ENCODE measurements at places on chromosomes 1 and 21.

DNA sequence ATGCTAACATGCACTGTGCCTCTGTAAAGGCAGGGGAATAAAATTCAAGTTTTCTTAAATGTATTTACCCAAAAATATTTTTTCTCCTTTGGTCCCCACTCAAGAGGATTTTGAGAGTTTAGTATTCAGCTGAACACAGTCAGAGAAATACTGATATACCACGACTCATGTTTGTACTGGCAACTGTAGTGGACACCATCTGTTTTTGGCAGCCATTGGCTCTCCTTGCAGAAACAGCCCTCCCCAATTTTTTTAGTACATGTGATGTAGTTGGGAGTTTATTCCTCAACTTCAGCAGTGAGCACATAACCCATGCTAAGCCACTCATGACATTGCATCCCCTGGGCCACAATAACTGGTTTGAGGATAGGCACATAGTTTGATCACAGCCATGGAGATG lies 154.8 kb upstream of the POU3F1 start:
- no peak for DNase-seq

- DNase-seq, result no peak
Observed at GRCh38 chr1:90713741-90714509, 3.2 kb downstream of the BARHL2 start.

DNA sequence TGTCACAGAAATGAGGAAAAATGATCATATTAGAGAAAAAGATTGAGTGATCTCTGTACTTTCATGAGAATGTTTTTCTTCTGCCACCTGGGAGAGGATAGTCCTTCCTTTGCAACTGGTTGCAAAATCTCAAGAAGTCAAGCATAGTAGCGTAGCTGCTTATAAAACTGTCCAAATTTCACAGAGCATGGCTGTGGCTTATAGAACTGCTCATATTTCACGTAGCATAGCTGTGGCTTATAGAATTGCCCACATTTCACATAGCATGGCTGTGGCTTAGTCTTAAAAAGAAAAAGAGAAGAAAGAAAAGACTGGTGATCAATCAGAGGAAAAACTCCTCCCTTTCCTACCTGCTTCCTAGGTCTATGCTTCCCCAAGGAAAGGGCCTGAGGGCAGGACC lies 329.5 kb downstream of the SIPA1L2 start:
- DNase-seq, result no peak

DNA sequence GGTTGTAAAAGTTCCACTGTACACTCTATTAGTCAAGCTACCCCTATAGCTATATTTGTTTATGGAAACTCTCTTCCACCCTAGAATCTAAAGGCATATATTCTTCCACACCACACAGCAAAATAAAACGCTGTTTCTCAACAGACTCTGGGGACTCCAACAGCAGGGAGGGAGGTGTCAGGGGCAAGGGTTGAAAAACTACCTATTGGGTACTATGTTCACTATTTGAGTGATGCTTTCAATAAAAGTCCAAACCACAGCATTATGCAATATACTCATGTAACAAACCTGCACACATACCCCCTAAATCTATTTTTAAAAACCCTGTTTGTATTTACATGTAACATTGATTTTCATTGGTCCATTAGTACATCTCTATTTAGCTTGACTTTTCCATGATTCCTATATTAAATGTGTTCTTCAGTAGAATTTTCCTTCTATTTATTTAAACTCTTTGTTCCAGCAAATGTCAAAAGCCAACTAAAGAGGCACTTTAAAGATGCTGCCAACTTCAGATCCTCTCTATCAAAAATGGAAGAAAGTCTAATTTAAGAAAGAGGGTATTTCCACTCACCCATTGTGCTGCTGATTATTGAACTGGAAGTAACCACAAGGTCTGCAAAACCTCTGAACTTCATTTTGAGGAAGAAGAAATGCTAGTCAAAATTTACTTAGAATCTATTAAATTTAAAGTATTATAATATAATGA lies 26.2 kb downstream of the RGS7 start:
- DNase-seq, result no peak

DNA sequence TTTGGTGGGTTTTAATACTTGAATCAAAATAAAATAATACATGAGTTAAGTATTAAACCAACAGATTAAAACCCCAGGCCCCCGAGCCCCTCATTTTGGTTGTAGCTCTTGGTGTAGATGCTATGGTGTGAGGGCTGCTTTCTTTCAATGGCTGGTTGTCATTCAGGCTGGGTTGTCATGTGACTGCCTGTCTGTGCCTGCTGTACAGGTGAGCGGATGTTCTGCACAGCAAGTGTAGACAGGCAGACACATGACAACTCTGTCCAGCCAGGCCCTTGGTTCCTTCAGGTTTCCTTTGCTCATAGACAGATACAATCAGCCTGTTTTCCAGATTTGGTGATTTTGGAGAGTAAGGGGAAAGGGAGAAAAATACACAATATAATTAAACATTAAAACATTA lies 281.9 kb upstream of the C1orf105 start:
- no peak for DNase-seq

DNA sequence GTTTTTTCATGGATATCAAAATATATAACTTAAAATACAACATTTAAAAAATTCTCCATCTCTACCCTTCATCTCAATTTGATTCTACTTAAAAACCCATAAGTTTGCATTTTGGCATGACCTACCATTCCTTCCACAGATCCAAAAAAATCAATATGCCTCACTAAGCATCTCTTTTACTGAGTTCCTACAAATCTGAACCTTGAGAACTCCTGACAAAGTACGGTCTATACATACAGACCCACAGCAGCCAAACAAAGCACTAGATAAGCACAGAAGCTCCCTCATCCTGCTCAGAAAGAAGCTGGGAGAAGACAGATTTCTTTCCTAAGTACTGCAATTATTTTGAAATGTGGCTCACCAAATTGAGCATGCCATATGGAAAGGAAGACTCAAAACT lies 167.5 kb downstream of the KCNT2 start:
- DNase-seq, result no peak

DNA sequence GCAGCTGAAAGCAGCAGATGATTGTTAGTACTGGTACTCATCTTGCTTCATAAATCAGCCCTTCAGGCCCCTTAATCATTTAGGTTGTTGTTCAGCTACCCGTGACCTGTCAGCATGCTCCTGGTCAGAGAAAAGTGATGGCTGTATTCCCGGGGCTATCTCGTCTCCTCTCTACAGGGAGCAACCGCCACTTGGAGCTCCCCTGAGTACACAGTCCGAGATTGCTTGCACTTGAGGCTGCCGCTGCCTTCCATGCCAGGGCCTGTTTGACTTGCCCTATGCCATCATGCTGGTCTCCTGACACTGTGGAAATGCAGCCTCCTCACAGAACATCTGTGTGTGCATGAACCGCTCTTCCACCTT lies 97.5 kb downstream of the SPATA46 start:
- DNase-seq, result no peak

DNA sequence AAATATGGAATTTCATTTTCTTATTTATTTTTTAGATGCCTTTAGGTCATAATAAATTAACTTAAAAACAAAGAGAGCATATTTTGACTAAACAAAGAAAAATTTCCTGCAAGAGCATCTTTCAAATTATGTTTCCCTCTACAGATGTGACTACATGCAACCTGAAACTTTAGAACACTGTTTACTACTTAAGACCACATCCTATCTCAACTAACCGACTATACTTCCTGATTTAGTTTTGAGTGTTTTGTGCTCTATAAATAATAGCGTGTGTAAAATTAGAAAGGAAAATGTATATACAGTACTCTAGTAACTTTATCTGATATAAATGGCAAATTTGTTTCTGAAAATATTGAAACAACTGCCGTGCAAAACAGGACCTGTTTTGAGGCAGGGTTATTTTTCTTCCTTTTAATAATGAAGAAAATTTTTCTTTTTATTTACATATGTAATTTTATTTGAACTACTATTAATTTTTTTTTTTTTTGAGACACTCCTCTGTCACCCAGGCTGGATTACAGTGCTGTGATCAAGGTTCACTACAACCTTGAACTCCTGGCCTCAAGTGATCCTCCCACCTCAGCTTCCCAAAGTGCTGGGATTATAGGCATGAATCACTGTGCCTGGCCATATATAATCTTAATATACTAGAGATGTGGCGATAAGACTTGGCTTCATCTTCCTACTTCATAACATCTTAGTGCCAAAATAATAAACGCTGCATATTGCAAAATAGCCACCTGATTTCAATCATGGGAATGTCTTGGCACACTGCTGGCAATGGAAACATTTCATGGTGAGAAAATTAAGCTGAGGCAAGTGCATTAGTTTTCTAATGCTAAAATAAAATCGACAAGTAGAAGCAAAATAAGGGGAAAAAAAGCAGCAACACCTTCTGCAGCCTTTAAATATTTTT lies 12.3 kb downstream of the ZRANB2 start:
- no peak for DNase-seq

DNA sequence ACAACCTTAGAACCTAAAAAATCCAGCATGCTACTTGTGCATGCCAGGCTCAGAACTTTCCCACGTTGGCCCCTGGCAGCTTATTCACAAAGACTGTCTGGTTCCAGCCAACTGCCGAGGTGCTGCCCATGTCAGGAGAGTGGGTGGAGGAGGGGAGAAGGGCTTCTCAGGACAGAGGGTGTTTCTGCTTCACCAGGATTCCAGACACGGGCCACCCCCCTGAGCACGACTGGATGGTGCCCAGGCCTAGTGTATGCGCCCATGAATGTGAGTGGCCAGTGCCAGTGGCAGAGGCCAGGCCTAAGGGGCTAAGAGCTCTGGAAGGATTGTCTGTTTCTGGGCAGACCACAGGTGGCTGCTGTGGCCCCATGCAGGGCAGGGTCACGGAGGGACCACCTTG lies 148.2 kb upstream of the COL6A1 start:
- DNase-seq, result no peak

- peak; percentile 8 for DNase-seq
Observed at GRCh38 chr1:94143173-94143808, 22.3 kb upstream of the ABCA4 start.

- DNase-seq, result peak; percentile 58
Observed at GRCh38 chr1:243325305-243325890, 69.6 kb downstream of the SDCCAG8 start.

DNA sequence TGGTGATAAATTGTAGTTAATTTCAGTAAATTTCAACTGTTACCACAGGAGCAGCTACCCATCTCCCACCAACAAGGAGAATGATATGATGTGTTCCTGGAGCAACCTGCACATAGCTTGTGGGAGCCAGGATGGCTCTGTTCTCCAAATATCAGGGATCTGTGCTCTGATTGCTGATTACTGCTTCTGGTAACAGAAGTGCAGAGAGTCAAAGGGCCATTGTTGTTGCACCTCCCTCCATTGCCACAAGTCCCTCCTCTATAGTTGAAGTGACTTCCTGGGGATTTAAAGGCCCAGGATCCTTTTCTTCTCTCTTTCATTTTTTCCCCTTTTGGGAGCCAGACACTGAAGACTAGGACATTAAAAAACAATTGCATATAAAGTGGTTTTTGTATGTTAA lies 51.6 kb upstream of the HPDL start:
- no peak for DNase-seq

DNA sequence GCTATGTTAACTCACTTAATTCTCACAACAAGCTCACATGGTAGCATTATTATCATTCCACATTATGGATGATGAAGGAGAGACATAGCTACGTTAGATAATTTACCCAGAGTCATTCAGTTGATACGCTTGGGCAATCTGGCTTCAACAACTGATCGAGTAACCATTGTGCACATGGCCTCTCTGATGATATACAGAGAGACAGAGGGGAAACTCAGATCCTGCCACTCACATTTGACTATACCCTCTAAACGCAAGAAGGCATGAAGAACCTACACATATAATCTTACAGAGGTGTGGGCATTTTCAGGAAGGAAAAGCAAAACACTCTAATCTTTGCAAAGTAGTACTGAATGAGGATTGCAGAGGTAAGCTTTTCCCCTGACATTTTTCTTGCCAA lies 360.1 kb downstream of the BARHL2 start:
- no peak for DNase-seq

GRCh38 chr1:11443961-11444658 lies 34.8 kb upstream of the DISP3 start:
- no peak for DNase-seq

DNA sequence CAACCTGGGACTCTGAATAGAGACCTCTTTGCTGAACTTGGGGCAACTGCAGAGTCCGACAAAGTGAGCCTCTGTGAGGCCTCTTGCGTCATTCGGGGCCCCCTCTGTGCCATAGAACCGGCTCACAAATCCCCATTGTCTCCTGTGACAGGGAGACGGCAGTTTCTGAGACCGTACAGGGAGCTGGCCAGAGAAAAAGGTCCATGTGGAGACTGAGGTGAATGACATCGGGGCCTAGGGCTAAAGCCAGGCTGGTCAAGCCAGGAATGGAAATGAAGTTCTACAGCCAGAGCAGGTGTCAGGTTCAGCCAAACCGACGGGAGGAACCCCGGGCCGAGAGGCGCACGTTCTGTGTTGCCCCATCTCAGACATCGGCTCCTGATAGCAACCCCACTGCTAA lies 37.1 kb upstream of the TRIM67 start:
- no peak for DNase-seq

GRCh38 chr1:43549921-43550597 lies 19.4 kb downstream of the PTPRF start:
- DNase-seq, result no peak

DNA sequence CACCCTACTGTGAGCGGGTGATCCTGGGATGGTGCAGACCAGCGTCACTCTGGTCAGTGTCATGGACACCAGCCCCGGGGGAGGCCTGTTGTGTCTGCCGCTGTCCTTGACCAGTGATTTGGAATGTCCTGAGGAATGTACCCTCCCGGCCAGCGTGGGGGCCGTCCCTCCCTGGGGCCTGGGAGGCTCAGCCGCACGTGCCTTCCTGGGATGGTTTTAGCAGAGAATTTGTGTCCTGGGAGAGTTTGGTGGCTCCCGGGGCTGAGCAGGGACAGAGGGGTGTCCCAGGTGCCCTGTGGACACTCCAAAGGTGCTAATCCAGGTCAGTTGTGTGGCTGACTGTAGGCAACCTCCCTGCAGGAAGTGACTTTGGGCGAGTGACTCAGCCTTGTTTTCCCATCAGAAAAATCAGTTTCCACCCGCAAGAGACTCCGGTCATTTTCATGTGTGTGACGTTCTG lies 6.2 kb downstream of the ARHGEF16 start:
- DNase-seq, result no peak

- DNase-seq, result no peak
Observed at GRCh38 chr1:26727476-26727875, 31.7 kb downstream of the ARID1A start.

- peak; percentile 77 for DNase-seq
Observed at GRCh38 chr21:16084776-16085364, 355.1 kb downstream of the USP25 start.

DNA sequence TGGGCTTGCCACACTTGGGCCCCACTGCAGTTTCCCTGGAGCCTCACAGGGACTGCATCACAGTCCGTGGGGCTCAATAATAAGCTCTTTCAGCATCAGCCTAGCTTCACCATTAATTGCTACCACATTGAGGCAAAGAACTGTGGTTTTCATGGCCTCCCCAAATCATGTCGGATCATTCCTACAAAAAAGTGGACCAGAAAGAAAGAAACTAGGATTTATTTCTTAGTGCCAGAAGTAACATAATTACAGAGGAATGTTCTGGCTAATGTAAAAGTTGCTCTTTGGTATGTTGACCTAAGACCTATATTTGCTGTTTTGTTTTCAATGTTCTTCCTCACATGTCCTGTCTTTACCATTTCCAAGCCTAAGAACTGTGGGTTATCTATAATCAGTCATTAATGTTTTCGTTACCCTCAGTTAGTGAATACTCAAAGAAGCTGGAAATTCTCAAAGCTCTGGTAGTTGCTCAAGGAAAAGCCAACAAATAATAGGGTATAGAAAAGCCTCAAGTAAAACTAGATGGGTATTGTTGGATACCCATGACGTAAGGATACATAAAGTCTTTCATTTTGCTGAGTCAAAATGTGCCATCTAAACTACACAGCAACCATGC lies 173.9 kb downstream of the LTN1 start:
- DNase-seq, result no peak

GRCh38 chr1:39431927-39432326 lies 59.5 kb upstream of the BMP8A start:
- no peak for DNase-seq

All from astrocyte of the cerebellum (primary cell).